Stimulated activated CD4-positive, alpha-beta T cell treated with anti-CD3 and anti-CD28 coated beads, Interleukin-15, amount 100 ng/mL, for 1 hour (primary cell): ENCODE measurements at places on chromosomes 6 and 20.

- DNase-seq = no peak
Measured at GRCh38 chr6:136761227-136761922, 30.9 kb downstream of the MAP3K5 start.

DNA sequence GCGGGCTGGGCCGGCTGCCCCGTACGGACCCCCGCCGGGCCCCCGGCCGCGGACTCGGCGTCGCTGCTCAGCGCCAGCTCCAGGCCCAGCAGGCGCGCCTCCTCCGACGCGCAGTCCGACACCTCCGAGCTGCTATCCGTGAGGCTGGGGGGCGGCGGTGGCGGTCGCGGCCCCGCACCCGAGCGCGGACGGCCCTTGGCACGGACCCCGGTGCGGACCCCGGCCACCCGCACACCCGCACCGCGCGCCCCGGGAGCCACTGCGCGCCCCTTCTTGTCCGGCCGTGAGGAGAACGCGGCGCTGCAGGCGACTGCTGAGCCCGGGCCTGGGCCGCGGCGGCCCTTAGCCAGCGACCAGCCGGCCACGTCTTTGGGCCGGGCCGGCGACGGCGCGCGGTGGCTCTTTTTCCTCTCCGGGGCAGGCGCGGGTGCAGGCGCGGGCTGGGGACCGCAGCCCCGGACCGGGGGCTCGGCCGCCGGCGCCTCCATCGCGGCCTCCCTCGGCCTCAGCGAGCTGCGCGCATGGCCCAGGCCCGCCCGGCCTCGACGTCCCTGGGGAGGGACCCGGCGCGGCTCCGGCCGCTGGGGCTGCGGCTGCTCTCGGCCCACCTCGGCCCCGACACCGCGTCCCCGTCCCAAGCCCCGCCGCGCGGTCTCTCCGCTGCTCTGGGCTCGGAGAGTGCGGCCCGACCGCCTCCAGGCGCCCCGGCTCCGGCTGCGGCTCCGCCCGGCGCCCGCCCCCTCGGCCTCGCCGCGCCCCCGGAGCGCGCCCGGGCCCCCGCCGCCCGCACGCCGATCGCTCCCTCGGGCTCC, 12.9 kb upstream of the TLDC2 start:
- no peak for DNase-seq

GRCh38 chr6:170434117-170434820, 118.8 kb downstream of the PSMB1 start:
- DNase-seq = no peak

- no peak for DNase-seq
Measured at GRCh38 chr6:82196161-82196560, 51.4 kb downstream of the IBTK start.

DNA sequence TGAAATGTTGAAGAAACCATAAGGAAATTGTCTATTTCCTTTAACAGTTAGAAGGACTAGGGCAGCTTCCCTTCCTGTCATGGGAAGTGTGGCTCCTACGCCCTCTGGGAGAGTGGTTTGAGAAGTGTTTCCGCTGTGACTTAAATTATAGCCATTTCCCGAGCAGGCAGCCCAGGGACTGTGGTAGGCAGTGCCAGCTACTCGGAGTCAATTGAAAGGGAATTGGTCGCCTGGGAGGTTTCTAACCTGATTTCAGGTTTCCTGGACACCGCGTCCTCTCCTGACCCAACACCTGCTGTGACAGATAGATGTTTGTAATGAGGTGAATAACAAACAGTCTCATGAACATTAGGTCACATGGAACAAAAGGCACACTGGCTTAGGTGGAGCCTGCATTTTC, 256.1 kb upstream of the PLCB4 start:
- DNase-seq = no peak

GRCh38 chr20:62773845-62774714, 22.2 kb upstream of the MRGBP start:
- DNase-seq = no peak

GRCh38 chr6:111600588-111601445, 4.9 kb downstream of the TRAF3IP2 start:
- no peak for DNase-seq

- DNase-seq = no peak
Measured at GRCh38 chr6:71349395-71349794, 60.8 kb downstream of the OGFRL1 start.

DNA sequence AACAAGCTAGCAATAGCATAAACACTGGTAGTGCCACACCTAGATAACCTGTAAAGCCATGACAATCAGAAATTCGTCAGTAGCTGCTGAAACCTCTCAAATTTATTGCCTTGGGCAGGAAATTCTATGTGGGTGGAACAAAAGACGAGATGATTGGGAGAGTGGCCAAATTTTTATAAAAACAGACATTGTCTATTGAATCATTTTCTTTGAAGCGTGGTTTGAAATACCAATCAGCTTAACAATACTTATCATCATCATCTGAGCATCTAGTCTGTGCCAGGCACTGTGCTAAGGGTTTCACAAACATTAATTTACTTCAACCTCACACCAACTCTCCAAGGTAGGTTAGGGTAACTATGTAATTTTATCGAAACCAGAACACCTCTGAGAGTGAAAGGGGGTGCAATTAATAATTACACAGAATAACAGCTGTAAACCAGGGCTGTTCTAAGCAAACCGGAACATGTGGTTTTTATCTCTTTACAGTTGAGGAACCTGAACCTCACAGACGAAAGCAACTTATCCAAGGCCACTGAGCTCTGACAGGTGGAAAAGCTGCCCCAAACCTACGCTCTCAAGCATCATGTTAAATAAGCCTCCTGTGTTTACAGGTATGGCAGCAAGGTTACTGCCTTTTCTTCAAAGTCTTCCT, 43.4 kb downstream of the NHSL1 start:
- DNase-seq = no peak

GRCh38 chr20:62686869-62687830, 21.5 kb upstream of the NTSR1 start:
- DNase-seq = no peak

DNA sequence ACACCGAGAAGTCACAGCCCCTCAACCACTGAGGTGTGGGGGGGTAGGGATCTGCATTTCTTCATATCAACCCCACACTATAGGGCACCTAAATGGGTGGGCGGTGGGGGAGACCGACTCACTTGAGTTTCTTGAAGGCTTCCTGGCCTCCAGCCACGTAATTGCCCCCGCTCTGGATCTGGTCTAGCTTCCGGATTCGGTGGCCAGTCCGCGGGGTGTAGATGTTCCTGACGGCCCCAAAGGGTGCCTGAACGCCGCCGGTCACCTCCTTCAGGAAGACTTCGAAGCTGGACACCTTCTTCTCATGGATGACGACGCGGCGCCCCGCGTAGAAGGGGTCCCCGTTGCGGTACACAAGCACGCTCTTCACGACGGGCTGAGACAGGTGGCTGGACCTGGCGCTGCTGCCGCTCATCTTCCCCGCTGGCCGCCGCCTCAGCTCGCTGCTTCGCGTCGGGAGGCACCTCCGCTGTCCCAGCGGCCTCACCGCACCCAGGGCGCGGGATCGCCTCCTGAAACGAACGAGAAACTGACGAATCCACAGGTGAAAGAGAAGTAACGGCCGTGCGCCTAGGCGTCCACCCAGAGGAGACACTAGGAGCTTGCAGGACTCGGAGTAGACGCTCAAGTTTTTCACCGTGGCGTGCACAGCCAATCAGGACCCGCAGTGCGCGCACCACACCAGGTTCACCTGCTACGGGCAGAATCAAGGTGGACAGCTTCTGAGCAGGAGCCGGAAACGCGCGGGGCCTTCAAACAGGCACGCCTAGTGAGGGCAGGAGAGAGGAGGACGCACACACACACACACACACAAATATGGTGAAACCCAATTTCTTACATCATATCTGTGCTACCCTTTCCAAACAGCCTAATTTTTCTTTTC, at the start of gene DCDC2:
DCDC2 (minus strand) TSS at position 724 of the 883 bp plus-strand sequence; CDS start at position 415, 309 bp downstream.
- DNase-seq = peak; percentile 2

- DNase-seq = no peak
Measured at GRCh38 chr20:20594171-20594530, 118.3 kb downstream of the RALGAPA2 start.

DNA sequence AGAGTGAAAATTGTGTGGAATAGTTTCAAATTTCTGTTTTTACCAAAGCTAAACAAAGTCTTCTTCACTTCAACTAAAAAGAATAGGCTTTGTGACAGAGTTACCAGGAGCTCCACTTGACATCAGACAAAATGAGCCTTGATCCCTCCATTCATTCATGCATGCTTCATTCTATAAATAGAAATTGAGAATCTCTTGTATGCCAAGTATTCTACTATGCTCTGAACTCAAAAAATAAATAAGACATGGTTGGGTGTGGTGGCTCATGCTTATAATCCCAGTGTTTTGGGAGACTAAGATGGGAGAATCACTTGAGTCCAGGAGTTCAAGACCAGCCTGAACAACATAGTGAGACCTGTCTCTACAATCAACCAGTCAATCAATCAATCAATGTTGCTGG, 236.6 kb upstream of the FAM83B start:
- DNase-seq = no peak

GRCh38 chr6:140320081-140321080, 945.9 kb upstream of the CITED2 start:
- DNase-seq = no peak

DNA sequence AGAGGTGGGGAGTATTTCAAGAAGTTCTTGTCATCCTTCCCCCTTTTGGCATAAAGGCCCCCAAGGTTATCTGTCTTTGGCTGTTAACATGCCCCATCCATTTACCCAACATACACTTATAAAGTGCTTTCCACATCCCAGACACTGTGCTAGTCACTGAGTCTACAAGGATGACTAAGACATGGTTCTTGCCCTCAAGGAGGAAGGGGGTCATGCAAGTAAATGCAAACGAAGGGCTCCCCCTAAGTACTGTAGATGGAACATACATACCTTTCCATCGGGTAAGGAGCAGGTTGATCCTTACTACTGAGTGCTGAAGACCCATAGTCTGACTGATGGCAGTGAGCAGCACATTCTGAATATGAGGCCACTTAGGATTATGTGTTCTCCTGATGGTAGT, 38.3 kb downstream of the HECA start:
- DNase-seq = no peak

DNA sequence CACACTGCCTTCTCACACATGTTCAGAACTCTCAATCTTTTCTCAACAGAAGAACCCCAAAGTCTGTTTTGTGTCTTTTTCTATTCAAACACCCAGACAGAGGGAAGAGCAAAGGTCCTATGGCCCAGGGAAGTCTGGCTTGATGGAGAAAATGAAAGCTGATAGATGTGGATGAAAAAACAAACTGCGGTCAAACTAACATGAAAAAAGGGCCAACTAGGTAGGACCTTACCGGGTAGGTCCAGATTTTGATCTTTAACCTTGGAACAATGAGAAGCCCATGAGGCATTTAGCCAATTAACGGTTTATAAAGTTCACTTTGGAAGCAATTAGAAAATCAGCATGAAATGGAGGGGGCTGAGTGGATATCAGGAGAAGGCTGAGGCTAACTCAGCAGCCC, 507.7 kb upstream of the SLC35B3 start:
- DNase-seq = no peak

GRCh38 chr20:43046966-43047365, 142.7 kb downstream of the PTPRT start:
- no peak for DNase-seq

DNA sequence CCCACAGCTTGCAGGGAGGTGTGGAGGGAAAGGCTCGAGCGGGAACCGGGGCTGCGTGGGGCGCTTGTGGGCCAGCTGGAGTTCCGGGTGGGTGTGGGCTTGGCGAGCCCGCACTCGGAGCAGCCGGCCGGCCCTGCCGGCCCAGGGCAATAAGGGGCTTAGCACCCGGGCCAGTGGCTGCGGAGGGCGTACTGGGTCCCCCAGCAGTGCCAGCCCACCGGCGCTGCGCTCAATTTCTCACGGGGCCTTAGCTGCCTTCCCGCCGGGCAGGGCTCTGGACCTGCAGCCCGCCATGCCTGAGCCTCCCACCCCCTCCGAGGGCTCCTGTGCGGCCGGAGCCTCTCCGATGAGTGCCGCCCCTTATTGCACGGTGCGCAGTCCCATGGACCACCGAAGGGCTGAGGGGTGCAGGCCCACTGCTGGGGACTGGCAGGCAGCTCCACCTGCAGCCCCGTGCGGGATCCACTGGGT, 1242.2 kb upstream of the EYS start:
- no peak for DNase-seq

GRCh38 chr20:46027245-46027853, 1.7 kb upstream of the SLC12A5 start:
- DNase-seq = no peak

DNA sequence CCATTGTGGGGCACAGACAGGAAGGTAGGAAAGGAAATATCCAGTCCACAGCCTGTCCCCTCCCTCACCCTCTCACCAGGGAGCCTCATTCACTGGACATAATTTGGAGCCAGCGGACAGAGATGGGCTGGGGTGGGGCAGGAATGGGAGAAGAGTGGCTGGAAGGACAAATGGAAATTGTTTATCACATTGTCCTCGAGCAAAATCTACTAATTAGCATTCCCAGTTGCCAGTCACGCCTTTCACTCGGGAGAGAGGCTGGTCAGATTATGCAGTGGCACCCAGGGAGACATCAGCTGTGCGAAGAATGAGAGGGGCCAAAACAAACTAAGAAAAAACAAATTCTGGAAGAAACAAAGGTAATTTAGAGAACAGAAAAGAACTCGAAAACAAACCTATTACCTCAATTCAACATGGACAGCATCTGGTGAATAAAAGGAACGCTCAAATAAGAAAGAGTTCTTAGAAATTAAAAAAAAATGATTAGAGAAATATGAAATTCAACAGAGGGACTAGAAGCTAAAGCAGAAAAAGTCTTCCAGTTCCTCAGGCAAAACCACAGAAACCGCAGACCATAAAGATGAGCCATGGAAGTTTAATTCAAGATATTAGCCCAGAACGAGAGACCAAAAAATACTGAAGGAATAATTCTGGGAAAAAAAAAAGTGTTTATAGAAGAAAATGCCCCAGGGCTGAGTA, 108.5 kb upstream of the RALGAPA2 start:
- DNase-seq = no peak

DNA sequence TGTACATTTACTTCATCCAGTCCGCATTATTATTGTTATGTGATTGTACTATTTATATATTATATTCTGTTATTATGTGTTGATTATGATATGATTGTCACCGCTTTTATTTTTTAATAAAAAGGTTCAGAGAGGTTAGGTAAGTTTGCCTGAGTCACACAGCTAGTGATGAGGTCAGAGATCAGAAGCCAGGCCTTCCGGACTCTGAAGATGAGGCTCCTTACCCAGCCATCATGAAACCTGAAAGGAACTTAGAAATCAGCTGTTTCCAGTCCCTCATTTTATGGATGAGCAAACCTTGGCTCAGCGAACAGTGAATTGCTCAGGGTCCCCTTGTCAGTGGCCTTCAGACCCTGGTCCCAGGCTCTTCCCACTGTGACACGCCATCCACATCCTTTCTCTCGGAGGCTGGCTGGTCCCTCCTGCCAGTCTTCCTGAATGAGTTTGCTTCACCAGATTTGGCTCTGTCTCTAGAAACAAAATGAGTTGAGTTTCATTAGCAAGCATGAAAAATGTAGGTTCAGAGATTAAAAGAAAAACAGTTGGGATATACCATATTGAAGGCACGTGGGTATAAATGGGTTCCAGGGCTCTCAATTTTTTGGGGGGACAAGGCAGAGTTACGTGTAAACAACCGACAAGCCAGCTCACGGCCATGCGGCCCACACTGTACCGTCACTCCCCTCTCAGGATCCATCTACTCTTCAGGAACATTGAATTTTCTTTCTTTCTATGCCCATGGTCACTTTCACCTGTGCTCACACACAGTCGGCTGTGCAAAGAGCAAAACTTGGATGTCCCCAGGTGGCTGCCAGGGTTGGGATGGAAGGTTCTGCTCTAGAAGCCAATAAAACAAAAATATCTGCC, 132.9 kb downstream of the ZDHHC14 start:
- DNase-seq = no peak

GRCh38 chr20:2952766-2953165, 79.5 kb downstream of the PTPRA start:
- DNase-seq = no peak
